ENCODE measurements at places on chromosomes 12 and 14.

DNA sequence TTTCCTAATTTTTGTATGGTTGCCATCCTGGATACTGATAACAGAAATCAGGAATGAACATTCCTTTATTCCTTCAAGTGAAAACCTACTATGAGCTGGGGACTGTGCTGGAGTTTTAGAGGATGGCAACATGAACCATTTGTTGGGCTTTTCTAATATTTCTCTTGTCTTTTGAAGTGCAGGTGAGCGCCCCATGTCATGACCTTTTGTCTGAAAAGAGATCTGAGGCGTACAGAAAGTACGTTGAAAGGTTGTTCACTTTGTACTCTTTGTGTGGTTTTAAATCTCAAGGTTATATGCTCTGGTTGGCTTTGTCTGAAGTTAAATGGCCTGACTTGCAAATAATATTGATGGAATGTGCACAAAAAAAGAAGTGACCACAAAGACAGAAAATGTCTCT, 79.0 kb downstream of the GAS2L3 start:
- no peak for DNase-seq

GRCh38 chr12:26269562-26270284, 74.3 kb downstream of the SSPN start:
- no peak for DNase-seq

- DNase-seq: no peak
These were observed 116.5 kb downstream of the MGAT4C start for GRCh38 chr12:86139671-86140070.

GRCh38 chr12:78928200-78929074, 63.9 kb downstream of the SYT1 start:
- DNase-seq: no peak

DNA sequence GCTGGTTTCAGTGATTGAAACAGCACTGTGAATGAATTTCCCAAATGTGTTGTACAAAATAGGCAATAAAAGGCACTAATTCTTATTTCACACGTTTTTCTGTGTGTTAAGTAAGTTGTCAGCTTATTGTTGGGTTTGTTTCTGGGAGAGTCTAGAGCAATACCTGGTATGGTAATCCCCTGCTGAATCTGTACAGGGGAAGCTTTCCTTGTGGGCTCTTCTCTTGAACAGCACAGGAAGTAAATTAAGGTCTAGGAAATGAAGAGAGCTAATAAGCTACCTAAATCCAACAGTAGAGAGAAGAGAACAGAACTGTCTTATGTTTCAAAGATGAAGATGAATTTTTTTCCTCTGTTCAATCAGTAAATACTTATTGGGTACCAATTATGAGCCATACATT, 406.7 kb downstream of the TMTC2 start:
- no peak for DNase-seq

DNA sequence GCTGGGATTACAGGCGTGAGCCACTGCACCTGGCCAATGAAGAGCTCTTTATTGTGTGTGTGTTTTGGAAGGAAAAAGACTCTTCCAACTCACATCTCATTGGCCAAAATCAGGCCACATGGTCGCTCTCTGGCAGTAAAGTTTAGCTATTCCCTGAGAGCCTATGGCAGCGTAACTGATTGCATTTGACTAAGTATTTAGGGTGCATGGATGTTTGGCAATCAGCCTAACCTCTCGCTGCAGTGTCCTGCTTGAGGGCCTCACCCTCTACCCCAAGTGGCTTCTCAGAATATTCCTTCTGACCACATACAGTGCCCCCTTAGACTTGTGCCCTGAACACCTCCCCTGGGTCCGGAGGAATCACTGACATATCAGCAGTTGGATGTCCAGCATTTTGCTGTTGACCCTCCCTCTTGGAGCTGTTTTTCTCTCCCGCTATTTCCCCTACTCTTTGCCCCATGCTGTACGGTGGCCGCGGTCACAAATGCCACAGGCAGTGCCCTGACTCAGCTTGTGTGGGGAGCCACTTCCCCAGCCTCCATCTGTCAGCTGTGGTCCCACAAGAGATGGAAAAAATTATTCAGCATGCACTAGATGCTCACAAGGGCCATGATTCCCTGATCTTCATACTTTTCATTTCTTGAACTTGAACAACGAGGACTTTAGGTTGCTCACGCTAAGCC, 9.5 kb downstream of the PHETA1 start:
- no peak for DNase-seq

GRCh38 chr12:131734336-131735152, 23.7 kb downstream of the SFSWAP start:
- no peak for DNase-seq

DNA sequence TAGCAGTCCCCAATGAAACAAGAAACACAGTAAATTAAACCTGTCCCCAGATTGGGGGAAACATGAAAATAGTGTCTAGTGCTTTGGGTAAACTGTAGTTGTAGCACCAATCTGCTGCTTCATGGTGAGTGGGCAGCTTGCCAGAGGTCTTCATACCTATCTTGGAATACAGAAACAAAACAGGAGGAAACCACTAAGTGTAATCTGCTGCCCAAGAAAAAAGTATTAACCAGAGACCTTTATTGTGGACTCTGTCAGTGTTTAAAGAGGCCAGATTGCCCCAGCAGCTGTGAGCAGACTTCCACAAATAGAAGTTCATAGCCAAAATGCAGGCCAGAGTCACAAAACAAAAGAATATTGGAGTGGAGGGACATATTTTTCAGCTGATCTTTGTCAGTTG, 2.3 kb downstream of the ISCU start:
- no peak for DNase-seq

- no peak for DNase-seq
These were observed 483.2 kb downstream of the APAF1 start for GRCh38 chr12:99128246-99128802.

DNA sequence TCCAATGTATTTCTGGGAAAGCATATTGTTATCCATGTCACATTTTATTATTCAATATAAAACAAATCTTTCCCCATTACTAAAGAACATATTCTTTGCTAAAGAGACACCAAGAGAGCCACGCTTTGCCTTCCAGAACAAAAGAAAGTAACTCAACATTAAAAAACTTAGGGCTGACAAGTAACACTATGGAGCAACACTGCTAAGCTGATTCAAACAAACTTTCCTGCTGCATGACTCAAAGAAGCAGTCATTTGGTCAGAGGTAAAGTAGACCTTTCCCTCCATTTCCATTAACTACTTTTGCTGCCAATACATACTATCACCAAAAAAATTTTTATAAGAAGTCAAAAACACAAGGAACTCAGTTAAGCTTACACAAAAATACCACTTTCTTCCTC, 83.0 kb downstream of the DENND5B start:
- no peak for DNase-seq

DNA sequence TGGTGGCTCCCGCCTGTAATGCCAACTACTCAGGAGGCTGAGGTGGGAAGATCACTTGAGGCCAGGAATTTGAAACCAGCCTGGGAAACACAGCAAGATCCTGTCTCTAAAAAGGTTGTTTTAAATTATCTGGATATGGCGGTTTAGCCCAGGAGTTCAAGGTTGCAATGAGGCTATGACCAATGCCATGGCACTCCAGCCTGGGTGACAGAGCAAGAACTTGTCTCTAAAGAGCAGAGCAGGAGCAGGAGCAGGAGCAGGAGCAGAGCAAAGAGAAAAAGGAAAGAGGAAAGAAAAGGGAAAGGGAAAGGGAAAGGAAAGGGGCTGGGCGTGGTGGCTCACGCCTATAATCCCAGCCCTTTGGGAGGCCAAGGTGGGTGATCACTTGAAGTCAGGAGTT, 15.1 kb downstream of the DCP1B start:
- no peak for DNase-seq
